HT1080 (cell line): ENCODE measurements at places on chromosomes 5 and 9. TPM values are rescaled to one million over a fixed set of nuclear protein-coding genes. Genes with fewer than 3 reads are reported as not detected.

DNA sequence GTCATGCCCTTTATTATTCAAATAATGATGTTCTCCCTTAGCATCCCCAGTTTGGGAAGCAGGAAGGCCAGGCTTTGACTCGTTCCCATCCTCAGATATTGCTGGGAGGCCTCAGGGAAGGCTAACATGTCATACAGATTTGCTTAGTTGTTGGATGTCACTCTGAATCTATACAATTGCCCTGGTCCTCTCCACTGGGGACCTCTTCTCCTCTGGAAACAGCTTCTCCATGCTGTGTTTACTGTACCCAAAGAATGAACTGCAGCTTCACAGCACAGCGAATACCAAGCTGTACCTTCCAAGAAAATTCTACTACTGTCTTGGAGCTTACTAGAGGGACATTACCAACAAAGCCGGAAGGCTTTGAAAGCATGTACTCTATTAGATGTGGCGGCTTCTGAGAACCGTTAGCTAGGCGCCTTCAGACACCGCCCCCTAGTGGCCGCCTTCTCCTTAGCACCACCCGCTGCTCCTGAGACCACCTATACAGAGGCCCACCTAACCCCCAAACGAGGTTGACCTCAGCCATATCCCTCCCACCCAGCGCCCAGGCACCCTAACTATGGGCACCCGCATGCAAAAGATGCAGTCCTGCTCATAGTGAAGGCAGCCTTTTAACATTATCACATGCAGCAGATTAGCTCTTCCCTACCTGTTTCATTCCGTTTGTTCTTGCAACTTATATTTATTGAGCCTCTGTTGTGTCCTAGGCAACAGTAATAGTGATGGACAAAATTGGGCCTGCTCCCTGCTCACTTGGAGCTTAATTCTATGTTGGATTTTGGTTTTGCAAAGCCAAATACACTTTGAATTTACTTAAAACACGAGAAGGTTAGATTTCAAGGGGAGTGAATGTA, 34.9 kb upstream of the FOXI1 start:
- peak; percentile 26 for DNase-seq

DNA sequence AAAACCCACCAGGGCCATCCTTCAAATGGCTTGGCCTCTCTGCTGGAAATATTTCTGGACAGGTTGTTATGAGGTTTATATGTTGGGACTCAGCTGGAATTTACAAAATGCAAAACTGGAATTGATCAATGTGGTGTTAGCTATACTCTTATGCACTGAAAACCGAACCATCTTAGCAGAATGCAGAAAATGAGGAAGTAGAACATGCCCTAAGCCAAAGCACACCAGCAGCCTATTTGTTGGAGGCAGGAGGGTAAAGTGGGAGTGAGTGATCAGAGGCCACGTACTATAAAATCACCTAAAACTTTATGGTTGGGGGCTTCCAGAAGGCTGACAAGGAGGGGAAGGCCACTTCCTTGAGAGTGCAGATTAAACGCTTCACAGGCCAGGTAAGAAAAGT, 63.6 kb upstream of the C5orf63 start:
- no peak for DNase-seq

GRCh38 chr9:124631326-124631725, 124.1 kb upstream of the NR5A1 start:
- DNase-seq = no peak

- DNase-seq = no peak
These were observed 44.1 kb downstream of the FBXL7 start for GRCh38 chr5:15544039-15544438.

DNA sequence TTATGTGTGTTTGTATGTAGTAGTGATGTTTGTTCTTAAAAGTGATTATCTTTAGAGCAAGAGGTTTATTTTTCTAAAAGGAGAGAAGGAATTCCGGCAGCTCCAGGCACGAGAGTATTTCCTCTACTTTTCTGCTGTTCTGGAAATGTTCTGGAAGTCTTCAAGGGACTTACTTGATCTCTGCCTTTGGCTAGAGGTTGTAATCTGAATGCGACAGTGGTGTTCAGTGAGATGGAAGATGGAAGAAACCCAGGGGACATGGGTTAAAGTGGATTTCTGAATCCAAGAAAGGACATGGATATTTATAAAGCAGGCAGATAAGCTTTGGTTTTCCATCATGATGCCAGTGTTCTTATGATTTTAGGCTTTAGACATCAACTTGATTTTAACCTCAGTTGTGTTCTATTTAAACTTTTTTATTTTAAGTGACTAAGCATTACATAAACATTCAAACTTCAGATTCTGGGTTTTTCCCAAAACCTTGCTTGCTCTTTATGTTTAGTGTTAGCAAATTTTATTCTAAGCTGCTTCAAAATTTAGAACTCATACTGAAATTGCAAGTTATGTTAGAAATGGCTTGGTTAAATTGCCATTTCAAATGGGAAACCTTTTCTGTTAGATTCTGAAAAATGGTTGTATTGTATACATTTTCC, 3.6 kb downstream of the GPR21 start:
- DNase-seq = no peak

- no peak for DNase-seq
These were observed 1824.4 kb upstream of the CDH9 start for GRCh38 chr5:28862860-28863196.

DNA sequence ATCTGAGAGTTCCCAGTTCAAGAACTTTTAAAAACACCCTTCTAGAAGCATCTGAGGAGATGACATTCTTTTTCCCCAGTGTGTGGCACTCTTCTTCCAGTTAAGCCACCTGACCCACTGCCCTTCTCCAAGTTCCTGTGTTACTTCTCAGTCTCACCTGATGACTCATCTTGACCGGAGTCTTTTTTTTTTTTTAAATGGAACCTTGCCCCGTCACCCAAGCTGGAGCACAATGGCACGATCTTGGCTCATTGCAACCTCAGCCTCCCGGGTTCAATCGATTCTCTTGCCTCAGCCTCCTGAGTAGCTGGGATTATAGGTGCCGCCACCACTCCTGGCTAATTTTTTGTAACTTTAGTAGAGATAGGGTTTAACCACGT, 224.1 kb upstream of the DAB2 start:
- DNase-seq = peak; percentile 79

GRCh38 chr5:142006363-142007236, 6.2 kb downstream of the GNPDA1 start:
- no peak for DNase-seq

GRCh38 chr5:135253601-135254178, 145.3 kb downstream of the MACROH2A1 start:
- DNase-seq = no peak

DNA sequence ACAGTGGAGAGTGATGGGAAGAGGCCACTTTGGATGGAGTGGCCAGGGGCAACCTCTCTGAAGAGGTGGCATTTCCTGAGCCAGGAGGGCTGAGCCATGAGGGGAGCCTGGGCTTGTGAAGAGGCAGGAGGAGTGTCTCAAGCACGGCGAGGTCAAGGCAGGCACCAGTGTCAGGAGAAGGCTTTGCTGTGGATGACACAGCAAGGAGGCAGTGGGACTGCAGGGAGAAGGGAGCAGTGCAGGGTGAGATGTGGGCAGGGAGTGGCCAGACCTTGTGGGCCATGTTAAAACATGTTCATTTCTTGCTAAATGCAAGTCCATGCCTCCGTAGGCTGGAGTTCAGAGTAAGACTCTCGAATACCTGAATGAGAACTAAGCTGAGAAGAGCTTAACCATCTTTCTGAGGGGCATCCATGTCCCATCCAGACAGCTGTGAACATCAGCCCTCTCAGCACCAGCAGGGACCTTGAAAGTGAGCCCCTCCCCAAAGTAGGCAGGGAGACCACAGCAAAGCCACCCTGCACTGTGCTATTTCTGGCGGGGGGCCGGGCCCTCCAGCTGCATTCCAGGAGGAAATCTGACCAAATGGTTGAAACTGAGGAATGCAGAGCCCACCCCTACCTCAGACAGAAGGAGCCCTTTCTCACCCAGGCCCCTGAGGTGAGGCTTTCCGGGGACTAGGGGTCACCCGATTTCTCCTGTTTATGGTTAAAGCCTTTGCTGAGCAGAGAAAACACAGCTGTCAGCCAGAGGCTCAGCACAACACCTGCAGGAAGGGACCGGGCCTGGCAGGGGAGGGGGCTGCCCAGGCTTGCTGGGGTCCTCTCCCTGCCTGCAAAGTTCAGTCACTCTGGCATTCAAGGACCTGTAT, 16.1 kb upstream of the ARSI start:
- DNase-seq = no peak

GRCh38 chr9:92666236-92666635, 3.7 kb downstream of the IPPK start:
- no peak for DNase-seq

DNA sequence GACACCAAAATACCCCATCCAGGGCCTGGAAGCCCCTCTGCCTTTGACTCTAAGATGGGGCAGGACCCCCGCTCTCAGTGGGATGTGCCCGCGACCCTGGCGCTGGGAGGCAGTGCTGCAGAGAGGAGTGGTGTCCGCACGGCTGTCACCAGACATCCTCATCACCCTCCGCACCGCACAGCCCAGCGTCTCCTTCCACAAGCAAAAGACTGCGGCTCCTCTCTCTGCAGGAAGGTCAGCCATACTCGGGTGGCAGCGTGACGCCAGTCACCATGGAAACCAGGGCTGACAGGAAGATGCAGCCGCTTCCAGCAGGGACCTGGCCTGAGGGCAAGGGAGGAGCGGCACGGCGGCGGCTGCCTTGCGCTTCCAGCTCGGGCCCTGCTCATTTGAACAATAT, 17.1 kb upstream of the SLC6A3 start:
- no peak for DNase-seq

DNA sequence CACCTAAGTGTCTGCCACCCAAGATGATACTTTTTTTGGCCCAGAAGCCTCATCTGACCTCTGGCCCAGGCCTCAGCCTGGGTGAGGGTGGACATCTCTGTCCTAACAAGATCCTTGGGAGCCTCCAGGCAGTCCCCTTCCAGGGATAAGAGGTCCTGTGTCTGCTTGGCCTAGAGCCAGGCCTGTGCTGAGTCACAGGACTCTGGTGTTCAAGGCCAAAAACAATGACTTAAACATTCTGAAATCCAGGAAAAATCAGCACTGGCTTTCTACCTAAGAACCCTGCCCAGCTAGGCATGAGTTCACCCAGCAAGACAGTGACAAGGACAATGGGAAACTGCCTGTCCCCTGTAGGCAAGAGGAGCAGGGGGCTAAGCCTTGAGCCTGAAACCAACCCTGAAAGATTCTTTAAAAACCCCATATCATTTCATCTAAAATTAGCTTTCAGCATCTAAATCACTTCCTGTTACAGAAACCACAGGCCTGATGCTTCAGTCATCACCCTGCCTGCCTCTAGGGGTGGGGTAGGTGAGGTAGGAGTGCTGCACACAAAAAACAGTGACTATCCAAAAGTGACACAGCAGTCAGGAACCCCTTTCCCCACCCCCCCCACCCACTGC, 29.9 kb downstream of the CSF2 start:
- DNase-seq = peak; percentile 90

The ST6GALNAC6 gene
- total RNA-seq = 37.4 and 38.9 TPM in 2 replicates

The SUSD3 gene
- total RNA-seq = not detected in 2 replicates

The TCF7 gene
- not detected in 2 replicates for total RNA-seq

The TSTD2 gene
- 14.8 and 15.0 TPM in 2 replicates for total RNA-seq

The MIER3 gene
- total RNA-seq = 7.9 and 9.5 TPM in 2 replicates

The SLC34A3 gene
- not detected in 2 replicates for total RNA-seq

The OLFML2A gene
- total RNA-seq = 0.20 and 0.69 TPM in 2 replicates

The MZB1 gene
- not detected in 2 replicates for total RNA-seq

The TRIM23 gene
- total RNA-seq = 13.8 and 14.0 TPM in 2 replicates

The FRMD3 gene
- 5.7 and 6.6 TPM in 2 replicates for total RNA-seq

The ZFP2 gene
- not detected in 2 replicates for total RNA-seq
